Activated naive CD4-positive, alpha-beta T cell (primary cell): ENCODE measurements at places on chromosomes 7 and 10.

DNA sequence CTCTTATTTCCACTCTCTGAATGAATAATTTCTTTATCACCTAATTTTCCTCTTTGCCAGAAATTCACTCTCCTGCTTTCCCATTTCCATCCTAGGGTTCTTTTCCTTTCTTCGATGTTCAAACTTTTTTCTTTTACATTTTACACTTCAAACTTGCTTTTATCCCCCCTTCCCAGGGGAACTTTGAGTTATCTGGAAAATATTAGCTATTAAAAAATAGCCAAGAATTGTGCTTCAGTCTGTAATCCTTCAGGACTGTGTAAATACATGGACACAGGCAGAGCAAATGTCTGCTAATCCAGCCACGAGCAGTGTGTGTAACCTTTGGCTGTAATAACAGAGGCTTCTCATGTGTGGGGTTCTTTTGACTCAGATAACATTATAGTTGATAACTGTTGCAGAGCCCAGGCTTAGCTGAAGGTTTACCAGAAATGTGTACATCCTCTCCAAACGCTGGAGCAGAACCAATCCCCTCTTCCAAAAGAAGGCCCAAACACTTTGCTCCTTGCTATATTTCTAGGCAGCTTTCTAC lies 4.6 kb downstream of the ASB4 start:
- no peak for DNase-seq

DNA sequence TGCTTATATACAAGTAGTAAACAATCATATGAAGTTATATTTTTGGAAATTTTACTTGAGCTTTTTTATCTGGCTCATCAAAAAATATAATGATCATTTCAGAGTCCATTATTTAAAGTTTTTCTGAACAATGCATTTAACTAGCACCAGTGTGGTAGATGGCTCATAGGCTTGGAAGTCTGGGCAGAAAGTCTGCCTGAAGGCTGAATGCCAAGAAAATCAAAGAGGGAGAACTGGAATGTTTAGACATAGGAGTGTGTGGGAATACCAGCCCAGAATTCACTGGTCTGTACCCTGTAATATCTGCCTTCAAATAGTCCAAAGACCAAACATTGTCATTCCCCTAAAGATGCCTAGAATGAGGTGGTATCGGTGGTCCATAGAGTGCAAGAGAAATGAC lies 40.3 kb upstream of the ANK3 start:
- DNase-seq = no peak

- no peak for DNase-seq
These were observed 103.4 kb downstream of the SAMD9 start for GRCh38 chr7:93014410-93014809.

DNA sequence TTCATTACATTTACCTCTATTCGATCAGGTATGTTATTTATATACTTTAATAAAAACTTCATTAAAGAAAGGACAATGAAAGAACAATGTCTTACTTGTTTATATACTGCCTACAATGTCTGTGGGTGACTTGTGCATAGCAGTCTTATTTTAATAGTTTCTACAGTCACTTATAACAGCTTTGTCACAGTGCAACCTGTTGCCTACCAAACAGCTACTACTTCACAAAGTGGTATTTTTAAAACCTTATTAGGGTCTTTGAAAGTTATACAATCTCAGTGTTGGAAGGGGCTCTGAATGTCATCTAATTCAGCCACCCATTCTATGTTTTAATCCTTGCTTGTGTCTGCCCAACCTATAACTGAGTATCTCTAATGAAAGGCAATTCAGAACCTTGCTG lies 19.0 kb downstream of the MTPN start:
- no peak for DNase-seq

- no peak for DNase-seq
These were observed 18.0 kb downstream of the FKBP6 start for GRCh38 chr7:73345951-73346350.

GRCh38 chr10:33234831-33235237 lies 99.6 kb downstream of the NRP1 start:
- DNase-seq = no peak

- no peak for DNase-seq
These were observed 158.9 kb upstream of the GPR26 start for GRCh38 chr10:123507298-123507697.

DNA sequence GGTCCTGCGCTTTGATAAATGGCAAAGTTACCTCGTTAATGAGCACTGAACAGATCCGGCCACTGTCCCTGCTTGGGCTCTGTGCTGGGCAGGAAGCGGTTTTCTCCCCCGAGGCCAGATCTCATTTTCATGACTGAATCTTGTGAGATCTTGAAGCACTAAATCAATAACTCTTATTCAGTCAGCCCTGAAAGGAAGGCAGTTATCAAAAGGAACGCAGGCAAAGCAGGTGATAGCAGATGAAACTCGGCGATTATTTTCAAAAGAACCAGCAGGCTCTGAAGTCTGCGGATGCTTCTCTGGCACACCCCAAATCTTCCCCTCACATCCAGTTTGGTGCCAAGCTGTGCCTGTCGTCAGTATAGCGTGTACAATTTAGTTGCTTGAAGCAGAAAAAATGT lies 228.7 kb downstream of the BAMBI start:
- DNase-seq = no peak

DNA sequence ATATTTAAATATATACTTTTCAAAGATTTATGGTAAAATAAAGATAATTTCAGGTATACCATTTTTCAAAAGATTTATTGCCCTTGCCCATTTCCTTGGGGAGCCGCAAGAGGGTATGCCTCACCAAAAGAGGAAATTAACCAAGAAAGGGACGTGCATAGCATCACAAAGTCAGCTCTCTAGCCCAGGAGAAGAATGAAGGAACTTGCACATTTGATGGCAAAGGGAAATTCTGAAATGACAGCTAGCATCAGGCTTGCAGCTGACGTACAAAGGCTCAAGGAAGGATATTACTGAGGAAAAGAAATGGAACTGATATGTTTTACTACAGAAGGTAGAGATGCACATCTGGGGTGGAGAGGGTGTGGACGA lies 93.6 kb upstream of the RSU1 start:
- no peak for DNase-seq

- no peak for DNase-seq
These were observed 14.2 kb upstream of the SVIL start for GRCh38 chr10:29648983-29649268.

DNA sequence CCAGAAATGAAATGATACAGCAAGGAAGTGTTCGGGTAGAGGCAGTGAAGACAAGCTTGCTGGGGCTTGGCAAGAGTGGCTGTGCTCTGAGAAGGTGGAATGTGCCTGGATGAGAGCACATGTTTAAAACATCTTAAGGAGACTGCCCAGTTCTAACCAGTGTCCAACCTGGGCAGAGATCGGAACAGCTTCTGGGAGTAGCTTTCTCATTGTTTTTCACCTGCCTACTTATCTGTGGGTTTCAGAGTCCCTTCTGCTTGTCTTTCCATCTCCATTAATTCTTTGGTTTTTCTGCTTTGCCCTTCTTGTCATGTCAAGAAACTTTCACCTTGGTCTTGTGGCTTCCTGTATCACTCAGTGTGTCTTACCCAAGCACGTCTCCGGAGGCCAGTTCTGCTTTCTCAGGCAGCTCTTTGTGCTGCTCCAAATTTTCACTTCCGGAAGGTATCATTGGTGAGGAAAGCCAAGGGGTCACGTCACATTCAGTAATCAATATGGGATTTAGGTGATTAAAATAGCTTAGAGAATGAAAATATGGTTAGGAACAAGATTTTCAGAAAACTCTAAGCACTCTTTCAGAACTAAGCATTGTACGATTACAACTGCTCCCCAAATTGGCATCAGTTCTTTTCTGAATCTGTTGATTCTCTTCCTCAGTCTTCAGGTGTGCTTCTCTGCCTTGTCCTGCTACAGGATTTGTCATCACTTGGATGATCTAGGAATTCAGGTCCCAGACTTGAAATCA lies 5.5 kb upstream of the LAMB4 start:
- no peak for DNase-seq

- no peak for DNase-seq
These were observed 11.2 kb downstream of the GARS1 start for GRCh38 chr7:30605832-30606231.

DNA sequence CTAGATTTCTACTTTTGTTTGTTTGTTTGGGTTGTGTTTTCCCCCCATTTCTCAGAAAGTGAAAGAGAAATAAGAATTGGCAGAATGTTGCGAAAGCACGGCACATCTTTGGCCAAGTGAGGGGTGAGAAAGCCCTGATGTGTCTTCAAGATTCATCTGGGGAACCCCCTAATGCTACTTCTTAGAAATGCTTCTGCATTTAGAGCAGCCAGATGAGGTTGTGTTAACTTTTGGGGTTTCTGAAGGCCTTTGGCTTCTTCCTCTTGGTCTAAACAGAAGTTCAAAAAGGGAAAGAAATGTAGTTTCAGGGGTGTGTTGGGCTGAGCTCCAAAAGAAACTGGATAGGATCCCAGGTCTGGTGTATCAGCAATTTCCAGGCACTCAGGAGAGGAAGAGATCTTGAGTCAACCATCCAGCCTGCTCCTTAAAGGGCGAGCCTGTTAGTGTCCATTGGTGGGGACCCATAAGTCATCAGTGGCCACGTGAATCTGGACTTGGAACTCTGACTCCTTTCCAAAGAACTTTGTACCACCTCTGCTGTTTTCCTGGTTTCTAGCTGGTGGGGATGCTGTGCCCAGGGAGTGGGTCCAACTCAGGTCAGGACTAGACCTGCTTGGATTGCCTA lies 6.5 kb downstream of the DUSP5 start:
- DNase-seq = no peak

GRCh38 chr7:139567647-139568345 lies 44.3 kb downstream of the CLEC2L start:
- no peak for DNase-seq

DNA sequence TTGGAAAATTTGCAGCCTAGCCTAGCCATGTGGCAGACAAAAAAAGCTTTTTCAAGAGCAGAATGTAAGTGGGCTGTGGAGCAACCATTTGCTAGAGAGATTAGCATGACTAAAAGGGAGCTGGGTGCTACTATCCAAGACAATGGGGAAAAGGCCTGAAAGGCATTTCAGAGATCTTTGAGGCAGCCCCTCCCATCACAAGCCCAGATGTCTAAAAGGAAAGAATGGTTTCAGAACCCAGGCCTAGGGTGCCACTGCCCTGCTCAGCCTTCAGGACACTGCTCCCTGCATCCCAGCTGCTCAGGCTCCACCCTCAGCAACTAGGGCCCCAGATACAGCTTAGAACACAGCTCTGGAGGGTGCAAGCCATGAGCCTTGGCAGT lies 24.7 kb downstream of the PNLIPRP3 start:
- no peak for DNase-seq

DNA sequence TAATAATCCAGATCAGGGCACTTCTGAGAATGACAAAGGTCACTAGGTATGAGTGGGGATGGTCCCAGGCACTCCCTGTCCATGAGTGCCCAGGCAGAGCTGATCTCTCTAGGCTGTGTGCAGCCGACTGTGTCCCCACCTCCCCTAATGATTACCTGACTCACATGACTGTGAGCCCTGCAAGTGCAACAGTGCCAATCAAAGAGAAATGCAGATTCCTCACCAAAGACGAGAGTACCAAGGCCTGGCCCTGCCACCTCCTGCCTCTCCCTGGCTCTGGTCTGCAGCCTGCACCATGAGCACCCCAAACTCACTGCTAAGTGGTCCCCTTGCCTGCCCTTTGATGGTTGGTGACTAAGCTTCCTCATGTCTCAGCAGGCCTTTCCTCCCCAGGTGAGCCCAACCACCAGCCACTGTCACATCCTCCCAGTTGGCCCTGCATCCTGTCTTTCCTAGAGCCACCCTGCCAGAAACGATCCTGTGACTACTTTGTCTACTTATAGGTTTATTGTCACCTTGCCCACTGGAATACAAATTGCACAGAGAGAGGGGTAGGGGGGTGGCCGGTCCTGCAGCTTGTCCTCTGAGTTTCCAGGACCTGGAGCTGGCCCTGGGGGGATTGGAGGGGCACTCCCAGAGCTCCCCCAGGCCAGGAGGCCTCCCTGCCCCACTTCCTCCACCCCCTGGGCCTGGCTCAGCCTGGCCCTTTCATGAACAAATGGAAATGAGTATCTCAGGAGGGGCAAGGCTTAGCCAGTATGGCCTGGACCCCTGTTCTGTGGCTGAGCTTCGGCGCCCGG lies 22.4 kb upstream of the GDF10 start:
- DNase-seq = no peak

DNA sequence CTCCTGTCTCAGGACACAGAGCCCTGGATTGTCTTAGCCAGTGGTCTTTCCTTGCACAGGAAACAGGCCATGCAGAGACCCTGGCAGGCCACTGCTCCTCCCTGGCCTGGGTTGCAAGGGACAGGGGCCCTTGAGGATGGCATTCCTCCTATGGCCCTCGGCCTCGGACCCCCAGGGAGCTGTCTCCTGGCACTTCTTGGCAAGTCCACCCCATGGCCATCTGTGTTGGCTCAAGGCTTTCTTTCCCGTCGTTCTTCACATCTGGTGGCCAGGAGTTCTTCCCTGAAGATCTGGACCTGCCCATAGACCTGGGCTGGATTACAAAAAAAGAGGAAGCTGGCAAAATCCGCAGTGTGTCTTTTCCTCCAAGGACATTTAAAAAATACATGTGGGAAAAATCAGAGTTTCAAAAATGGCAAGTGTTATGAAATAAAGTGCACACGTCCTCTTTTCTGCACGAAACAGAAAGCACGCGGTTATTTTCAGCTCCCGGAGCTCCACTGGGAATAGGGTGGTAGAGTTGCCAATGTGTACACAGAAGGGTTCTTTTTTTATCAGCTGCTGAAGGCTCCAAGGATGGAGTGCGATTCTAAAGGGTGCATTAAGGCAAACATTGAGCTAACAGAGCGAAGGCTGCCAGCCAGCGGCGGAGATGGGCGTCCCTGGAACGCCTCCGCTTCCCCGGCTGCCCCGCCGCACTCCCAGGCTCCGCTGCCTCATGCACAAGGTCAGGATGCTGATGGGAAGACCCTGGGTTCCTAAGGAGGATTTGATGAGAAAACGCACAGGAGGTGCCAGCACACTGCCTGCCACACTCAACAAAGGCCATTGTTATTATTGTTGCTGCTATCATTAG lies 62.8 kb upstream of the FAM20C start:
- no peak for DNase-seq

DNA sequence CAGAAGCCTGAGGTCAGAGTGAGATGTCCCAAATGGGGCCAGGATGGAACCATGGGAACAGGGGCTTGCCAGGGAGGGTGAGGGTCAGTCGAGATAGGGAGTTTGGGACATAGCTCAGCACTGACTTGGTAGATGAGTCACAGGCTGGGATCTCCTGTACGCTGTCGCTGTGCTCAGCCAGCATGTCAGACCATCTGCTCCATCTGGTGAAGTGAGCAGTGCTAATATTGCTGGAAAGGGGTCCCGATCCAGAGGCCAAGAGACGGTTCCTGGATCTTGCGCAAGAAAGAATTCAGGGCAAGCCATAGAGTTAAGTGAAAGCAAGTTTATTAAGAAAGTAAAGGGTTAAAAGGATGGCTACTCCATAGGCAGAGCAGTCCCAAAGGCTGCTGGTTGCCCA lies 505.6 kb downstream of the GALNT17 start:
- no peak for DNase-seq

- no peak for DNase-seq
These were observed 133.9 kb downstream of the AASS start for GRCh38 chr7:122010116-122010515.

DNA sequence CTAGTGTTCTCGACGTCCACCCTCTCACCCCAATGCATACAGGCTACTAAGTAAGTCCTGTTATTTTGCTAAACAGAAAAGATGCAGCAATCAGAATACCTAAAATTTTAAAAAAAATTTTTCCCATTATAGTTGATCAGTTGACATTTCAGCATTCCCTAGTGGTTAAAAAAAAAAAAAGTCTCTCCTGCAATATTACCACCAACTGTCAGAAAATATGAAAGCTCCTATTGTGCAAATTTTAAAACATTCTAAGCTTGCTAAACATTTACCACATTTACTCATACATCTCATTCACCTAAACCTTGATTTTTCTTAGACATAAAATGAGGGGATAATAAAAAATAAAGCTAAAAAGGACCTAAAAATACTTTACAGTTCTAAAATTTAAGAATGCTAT lies 165.6 kb downstream of the AVL9 start:
- no peak for DNase-seq
